Ascending aorta (tissue), 2 donors: ENCODE measurements at places on chromosomes 2 and 18. TPM values are rescaled to one million over a fixed set of nuclear protein-coding genes. Genes with fewer than 3 reads are reported as not detected.

Gene CDK5R2
- not detected for total RNA-seq

Gene RTP5
- not detected for total RNA-seq

Gene RAB6C
- total RNA-seq, result not detected

Gene DSG1
- total RNA-seq, result not detected

Gene CTAGE1
- total RNA-seq, result not detected
